ENCODE measurements at places on chromosomes 16 and 17. TPM values are rescaled to one million over a fixed set of nuclear protein-coding genes. Genes with fewer than 3 reads are reported as not detected.

KRT31 gene
- not detected for total RNA-seq

TMC5 gene
- 40.3 TPM for total RNA-seq

CCL17 gene
- not detected for total RNA-seq

SEPTIN1 gene
- total RNA-seq: 2.7 TPM

POLDIP2 gene
- total RNA-seq: 85.0 TPM

SP6 gene
- total RNA-seq: 5.3 TPM

VWA3A gene
- total RNA-seq: 2.3 TPM

PIRT gene
- under 0.01 TPM for total RNA-seq

ROGDI gene
- total RNA-seq: 23.3 TPM

ATP1B2 gene
- total RNA-seq: 1.2 TPM

SMIM36 gene
- total RNA-seq: not detected

ARHGAP44 gene
- 4.9 TPM for total RNA-seq

TMC6 gene
- total RNA-seq: 28.4 TPM

ZKSCAN2 gene
- 3.9 TPM for total RNA-seq

RND2 gene
- 0.16 TPM for total RNA-seq

TEDC2 gene
- 1.0 TPM for total RNA-seq
